ENCODE measurements at places on chromosomes 4 and X.

DNA sequence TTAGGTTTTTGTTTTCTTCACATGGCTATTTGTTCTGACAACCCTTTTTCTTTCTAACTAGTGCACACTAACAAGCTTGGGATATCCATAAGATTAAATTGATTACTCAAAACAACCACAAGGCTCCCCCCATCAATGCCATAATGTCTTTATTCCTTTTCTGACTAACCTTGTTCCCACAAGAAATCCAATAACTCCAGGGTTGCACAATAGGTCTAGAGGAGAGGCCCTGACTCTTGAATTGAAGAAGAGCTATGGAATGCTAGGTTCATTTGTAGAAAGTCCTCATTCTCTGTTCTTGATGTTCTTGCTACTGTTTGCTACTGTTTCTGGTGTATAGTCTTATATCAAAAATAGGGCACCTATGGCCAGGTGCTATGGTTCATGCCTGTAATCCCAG is 71.0 kb downstream of the PRRG1 start:
- no peak for DNase-seq

- no peak for DNase-seq
Observed at GRCh38 chr4:21117541-21118180, 417.4 kb downstream of the PACRGL start.

DNA sequence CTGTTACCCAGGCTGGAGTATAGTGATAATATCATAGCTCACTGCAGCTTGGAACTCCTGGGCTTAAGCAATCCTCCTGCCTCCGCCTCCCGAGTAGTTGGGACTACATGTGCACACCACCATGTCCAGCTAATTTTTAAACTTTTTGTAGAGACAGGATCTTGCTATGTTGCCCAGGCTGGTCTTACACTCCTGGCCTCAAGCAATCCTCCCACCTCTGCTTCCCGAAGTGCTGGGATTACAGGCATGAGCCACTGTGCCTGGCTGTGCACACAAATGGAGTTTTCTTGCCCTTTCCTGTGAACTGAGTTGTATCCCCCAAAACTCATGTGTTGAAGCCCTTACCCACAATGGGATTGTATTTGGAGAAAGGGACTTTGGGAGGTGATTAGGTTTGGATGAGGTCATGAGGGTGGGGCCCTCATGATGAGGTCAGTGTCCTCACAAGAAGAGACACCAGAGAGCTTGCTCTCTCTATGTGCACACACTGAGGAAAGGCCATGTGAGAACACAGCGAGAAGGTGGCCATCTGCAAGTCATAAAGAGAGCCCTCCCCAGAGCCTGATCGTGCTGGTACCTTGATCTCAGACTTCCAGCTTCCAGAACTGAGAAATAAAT is 40.1 kb downstream of the DDX3X start:
- no peak for DNase-seq

DNA sequence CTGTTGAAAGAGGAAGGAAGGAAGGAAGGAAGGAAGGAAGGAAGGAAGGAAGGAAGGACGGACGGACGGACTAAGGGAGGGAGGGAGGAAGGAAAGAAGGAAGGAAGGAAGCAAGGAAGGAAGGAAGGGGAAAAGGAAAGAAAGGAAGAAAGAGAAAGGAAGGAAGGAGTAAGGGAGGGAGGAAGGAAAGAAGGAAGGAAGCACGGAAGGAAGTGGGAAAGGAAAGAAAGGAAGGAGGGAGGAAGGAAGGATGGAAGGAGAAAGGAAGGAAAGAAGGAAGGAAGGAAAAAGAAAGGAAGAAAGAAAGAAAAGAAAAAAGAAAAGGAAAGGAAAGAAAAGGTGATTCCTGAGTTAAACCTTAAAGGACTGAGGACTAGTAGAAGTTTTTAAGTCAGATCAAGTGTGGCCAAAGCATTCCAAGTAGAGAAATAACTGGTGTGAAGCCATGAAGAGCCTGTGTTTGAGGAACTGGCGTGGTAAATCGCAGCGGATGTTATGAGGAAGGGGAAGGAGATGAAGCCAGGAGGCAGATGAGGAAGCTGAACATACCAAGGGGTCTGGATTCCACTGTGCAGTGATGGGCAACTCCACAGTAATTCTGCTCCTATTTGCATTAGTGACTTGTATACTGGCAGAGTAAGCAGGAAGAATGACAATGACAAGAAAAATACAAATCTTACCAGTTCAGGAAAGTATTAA is 163.5 kb downstream of the MGST2 start:
- no peak for DNase-seq

GRCh38 chrX:105209406-105209805 is 11.1 kb downstream of the TEX13A start:
- no peak for DNase-seq

DNA sequence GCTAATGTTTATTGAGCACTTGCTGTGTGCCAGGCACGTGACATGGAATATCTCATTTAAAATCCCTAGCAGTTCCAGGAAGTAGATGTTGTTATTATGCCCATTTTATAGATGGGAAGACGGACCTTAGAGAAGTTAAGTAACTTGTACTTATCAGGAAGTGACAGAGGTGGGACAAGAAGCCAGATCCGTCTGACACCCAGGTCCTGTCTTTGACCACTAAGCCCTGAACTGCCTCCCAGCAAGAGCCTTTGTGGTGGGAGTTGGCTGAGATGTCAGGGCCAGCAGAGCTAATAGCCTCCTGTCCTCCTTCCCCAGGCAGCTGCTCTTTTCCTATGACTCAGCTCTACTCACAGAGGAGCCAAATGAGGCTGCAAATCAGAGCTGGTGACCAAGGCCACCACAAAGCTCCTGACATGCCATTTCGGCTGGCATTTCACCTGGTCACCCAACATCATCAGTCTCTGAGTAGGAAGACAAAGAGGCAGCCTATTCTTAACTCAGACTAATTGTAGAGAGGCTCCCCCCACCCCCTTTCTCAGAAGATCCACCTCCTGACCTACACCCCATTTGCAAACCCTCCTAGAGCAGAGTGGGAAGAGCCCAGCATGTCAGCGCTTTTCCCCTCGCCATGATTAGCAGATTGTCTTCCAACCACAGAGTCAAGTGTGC is 175.1 kb upstream of the KIT start:
- no peak for DNase-seq
